ENCODE measurements at places on chromosomes 12 and 14.

DNA sequence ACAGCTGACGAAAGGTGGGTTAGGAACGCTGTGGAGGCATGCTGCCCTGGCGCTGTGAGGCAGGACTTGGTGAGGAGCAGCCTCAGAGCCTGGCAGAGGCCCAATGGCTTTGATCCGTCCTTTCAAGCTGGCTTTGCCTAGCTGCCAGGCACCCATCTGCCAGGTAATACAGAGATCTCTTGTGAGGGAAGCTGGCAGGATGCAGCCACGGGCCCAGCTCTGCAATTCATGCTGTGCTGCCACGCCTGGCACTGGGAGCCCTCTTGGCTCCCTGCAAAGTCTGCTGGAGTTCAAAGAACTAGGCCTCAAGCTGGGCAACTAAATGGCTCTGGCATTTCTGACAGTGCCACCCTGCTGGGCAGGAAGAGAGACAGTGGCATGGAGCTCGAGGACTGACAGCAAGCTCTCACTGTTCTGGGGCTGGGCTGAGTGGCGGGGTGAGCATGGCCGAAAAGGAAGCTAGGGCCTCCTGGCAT lies 18.7 kb downstream of the IQSEC3 start:
- no peak for DNase-seq

DNA sequence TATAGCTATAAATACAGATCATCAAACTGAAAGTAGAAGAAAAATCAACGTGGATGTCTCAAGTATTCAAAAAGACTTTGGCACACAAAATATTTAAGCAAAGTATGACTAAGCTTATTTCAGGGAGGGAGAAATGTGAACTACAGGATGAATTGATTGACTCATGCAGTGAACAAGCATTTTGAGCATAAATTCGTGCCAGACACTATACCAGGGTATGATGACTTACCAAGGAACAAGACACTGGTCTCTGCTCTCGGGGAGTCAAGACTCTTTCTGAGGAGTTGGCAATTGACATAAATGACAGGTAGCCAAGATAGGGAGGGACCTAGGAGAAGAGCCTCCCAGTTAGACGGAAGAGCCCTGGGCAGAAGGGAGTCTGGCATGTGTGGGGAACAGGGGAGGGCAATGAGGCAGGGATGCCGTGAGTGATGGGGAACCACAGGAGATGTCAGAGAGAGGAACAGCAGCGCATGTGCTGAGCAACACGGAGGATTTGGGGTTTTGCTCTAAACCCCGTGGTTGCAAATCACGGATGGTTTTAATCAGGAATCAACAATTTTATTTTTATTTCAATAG lies 115.2 kb downstream of the TMEM132D start:
- DNase-seq, result no peak

DNA sequence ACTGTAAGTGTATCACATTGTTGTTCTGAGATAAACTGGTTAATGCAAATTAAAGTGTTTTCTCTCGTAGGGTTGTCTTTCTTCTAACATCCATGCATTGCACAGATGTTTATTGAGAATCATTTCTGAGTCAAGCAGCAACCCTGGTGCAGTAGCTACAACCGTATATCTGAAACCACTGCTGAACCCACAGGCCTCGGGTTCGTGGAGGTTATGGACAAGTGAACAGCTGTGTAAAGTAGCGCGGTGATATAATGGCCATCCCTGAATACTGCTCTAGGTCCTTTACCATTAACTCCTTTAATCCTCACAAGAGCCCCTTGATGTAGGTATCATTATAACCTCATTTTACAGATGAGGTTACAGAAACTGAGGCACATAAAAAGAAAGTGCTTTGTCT lies 486.1 kb upstream of the TMEM132C start:
- DNase-seq, result no peak

- DNase-seq, result no peak
Observed at GRCh38 chr12:9509464-9510161, 98.1 kb downstream of the KLRB1 start.

Data from CD4-positive, alpha-beta T cell treated with Interleukin-10 for 1 hour (primary cell).